Stimulated activated CD8-positive, alpha-beta memory T cell treated with anti-CD3 and anti-CD28 coated beads, Interleukin-12 subunit alpha, Interleukin-12 subunit beta, amount 100 ng/mL, for 1 hour (primary cell): ENCODE measurements at places on chromosomes 1 and 21.

DNA sequence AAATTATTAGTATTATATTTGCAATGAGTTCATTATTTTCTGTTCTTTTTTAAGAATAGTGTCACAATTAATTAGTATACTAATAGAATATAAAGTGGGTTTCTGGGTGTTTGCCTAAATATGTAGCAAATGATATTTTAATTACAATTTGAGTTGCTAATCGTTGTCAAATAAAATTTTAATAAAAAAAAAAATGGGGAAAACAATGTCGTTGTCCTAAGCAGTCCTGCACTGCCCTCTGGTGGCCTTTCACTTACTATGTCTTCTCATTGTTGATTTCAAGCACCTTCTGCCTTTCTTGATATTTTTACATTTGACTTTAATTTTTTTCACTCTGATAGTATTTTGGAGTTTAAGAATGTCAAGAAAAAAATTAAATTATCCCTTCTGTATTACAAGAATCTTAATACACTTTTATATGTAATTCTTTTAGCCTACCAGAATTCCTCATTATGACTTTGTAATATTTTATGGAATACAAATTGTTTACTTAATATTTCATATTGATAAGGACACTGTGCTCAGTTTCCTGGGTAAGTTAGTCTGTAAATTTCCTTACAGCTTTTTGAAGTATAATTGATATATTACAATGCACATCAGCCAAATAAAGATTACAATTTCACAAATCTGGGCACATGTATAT lies 104.5 kb upstream of the FMN2 start:
- no peak for DNase-seq

GRCh38 chr1:33178836-33179439 lies 2.9 kb downstream of the TRIM62 start:
- no peak for DNase-seq

DNA sequence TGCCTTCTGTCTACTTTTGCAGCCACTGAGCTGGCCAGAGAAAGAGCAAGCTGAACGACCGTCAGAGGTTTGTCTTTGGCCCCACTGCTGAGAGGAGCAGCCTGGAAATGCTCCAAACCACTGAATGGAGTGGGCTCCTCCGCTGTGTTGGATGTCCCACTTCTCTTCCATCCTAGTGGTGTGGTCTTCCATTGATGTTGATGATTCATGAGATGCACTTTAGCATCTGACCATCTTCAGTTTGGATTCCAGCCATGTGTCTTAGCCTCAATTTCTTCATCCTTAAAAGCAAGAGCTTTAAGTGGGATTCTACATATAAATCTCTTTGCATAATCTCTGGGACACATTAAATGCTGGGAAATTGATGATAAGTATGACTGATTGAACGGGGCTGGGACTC lies 276.9 kb downstream of the SIPA1L2 start:
- no peak for DNase-seq

GRCh38 chr1:23563003-23563402 lies 3.7 kb upstream of the ID3 start:
- no peak for DNase-seq

GRCh38 chr1:44060830-44061267 lies 29.6 kb upstream of the SLC6A9 start:
- DNase-seq: no peak

DNA sequence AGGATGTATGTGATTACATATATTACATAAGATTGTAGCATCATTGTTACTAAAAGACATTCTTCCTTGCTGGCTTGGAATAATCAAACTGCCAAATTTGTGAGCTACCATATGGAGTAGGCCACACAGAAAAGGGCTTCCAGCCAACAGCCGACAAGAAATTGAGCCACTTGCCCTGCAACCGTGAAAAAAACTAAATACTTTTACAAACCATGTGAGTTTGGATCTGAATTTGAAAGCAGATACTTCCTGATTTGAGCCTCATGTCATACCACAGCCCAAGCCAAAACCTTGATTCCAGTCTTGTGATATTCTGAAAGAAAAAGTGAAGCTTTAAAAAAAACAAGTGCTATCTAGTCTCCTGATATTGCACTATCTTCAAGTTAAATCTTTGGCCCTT lies 55.6 kb upstream of the PRMT6 start:
- DNase-seq: no peak

DNA sequence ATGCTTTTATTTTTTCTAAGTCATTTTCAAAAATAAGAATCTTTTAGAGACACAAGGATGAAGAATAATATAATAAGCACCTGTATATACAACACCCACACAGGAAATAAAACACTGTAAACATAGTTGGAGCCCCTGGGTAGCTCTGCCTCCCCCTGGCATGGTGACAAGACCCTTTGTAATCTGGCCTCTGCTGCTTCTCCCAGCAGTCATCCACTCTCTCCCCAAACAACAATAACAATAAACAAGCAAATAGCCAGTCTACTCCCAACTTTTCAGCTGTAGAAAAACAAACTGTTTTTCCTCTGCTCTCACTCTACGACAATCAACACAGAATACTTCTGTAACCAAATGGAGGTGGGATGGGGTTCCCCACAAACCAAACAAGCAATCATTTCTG lies 110.1 kb downstream of the CSMD2 start:
- no peak for DNase-seq

GRCh38 chr1:38029081-38029681 lies 16.6 kb downstream of the UTP11 start:
- no peak for DNase-seq

DNA sequence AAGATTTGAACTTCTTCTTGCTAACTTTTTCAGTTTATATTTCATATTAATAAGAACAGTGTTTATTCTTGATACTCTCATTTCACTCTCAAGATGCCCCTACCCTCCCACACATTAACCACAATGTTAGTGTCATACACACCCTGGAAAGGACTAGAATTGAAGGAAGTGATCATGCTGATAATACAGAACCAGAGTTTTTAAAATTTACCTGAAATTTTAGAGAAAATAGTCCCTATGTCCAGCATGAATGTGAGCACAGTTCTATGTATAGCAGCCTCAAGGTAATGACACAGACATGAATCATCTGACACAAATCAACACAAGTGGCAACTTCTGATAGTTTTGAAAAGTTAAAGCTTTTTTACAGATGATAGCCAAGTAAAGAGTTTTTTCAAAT lies 26.0 kb downstream of the RGS1 start:
- no peak for DNase-seq

DNA sequence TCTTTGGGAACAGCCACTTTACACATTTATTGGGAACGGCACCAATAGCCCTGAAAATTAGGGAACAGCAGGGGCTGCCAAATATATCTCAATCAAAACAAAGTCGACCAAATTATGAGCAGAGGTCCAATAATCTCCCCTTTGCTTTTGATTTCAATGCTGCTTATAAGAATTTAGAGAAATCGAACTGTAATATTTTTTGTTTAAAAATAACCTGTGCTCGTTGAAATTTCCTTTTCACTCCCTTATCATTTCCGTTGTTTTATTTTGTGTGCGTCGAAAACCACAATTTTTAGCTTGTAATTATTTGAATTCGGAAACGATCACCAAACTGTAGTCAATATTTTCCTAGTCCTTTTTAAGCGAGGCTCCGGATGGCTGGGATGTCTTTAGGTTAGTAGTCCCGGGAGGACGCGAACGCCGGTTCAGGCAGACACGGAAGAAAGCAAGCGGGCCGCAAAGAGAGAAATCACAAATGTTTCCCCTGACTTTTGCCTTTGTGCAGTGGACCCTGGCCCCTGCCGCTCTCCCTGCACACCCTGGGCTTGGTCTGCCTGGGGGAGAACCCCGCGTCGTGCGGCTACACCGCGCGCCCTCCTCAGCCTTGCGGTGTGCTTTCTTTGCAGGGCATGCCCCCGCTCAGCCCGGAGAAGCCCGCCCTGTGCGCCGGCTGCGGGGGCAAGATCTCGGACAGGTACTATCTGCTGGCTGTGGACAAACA lies 2.3 kb downstream of the LHX9 start:
- no peak for DNase-seq

DNA sequence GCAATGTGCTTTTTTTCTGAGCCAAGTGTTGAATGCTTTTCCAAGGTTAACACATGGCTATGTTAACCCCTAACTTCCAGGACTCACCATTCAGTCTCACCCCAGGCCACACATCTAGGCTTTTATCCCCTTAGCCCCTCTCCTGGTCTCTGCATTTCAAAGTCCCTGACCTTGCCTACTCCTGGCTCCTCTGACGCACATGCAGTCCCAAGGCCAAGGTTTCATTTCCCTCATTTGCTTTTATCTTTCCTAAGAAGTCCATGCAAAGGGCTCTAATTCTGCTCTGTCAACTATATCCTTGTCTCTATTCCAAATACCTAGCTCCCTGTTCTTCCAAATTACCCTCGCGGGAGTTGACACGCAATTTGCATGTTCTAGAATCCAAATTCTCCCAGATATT lies 25.4 kb downstream of the SLC30A10 start:
- DNase-seq: no peak

DNA sequence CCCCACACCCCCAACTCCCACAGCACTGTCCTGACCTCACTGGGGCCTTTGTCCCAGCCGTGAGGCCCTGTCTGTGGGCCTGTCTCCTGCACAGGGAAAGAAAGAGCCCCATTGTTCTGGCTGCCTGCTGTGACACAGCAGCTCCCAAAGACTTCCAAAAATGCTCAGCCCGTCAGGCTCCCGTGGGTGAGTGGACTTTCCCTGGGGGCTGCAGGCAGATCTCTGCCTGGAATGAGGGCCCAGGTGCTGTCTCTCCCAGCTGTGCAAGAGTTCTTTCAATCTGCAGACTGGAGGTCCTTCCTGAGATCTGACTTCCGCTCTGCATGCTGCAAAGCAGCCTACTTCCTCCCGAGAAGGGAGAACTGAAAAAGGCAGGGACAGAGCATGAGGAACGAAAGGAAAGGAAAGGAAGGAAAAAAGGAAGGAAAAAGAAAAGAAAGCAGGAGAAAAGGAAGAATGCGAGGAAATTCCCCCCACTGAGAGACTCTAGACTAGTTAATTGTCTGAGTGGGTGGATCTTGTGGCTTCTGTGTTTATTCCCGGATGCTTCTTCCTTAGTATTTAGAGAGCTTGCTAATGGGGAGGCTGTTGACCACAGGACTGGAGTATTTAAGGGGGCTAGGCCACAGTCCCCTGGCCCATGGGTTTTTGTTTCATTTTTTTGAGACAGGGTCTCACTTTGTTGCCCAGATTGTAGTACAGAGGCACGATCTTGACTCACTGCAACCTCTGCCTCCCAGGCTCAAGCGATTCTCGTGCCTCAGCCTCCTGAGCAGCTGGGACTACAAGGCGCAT lies 15.0 kb downstream of the NES start:
- DNase-seq: no peak

GRCh38 chr1:6007318-6008083 lies 15.3 kb upstream of the NPHP4 start:
- no peak for DNase-seq

DNA sequence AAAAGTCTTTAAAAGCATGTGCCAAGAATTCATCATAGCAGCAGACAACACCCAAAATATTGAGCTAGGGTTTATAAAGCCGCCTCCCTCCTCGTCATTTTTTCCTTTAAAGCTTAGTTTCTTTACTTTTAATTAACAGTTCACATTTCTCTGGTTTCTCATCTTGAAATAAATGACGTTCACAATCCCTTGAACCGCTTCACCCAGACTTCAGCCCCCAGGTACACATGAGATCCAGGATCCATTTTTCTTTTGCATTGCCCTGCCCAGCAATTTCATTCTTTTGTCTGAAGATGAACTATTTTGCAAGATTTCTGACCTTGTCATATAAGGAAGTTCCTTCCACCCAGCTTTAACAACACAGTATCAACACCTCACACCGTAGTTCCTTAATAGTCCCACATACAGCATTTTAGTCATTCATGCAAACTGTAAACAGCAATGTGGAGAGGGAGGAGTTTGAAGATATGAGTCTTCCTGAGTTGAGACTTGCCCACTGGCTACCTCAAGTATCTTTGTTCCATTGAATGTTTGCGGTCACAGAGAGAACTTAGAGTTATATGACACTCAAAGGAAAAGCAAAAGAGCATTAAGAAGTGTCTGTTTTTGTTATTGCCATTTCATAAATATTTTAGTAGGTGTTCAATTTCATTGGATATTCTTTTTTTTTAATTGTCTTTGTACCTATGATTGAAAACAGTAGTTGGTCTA lies 35.3 kb upstream of the CACYBP start:
- DNase-seq: no peak

DNA sequence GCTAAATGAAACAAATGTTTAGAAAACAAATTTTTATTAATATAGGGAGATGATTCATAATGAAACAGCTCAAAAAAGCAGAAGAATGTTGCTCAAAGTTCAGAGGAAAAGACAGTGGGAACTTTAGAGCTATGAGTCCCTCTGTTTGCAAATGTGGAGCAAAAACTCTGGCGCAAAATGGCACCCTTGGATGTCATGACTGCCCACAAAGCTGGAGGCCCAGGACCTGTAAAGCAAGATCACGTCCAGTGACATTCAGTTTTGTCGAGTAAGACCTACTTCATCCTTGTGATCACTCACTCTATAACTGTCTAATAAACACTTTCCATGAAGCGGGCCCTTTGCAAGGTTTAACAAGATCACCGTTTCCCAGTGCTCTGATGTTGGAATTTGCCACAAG lies 9.1 kb upstream of the EXO1 start:
- no peak for DNase-seq

GRCh38 chr1:227744668-227745067 lies 9.4 kb downstream of the SNAP47 start:
- no peak for DNase-seq

DNA sequence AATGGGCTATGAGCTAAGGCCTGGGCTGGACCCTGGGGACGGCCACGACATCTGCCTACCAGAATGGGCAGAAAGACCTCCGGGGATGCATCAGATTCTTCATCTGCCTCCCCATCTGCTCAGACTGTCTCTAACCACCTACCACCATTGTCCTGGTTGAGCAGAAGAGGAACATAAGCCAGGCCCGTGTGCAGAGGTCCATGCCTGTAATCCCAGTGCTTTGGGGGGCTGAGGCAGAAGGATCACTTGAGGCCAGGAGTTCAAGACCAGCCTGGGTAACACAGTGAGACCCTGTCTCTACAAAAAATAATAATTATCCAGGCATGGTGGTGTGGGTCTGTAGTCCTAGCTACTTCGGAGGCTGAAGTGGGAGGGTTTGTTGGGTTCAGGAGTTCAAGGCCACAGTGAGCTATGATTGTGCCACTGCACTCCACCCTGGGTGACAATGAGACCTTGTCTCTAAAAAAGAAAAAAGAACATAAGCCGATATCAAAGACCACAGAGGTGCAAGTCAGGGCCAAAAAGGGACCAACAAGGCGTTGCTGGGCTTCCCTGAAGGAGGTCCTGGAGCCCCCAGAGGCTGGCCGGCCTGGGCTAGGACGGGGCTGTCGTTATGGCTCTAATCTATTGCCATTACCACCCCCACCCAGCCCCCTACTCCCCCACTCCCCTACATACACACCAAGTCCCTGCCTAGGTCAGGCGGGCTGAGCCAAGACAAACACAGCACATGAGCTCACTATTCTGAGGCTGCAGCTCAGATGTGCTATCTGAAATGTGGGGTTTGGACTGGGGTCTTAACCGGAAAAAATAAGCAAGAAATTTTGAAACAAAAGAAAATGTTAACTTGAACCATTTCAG lies 239.2 kb upstream of the RAB4A start:
- DNase-seq: no peak

- DNase-seq: no peak
These were observed 1.5 kb downstream of the PLK3 start for GRCh38 chr1:44801491-44802305.

GRCh38 chr1:54315099-54315498 lies 91.1 kb downstream of the SSBP3 start:
- DNase-seq: no peak
